ENCODE measurements at places on chromosomes 1 and 21.

DNA sequence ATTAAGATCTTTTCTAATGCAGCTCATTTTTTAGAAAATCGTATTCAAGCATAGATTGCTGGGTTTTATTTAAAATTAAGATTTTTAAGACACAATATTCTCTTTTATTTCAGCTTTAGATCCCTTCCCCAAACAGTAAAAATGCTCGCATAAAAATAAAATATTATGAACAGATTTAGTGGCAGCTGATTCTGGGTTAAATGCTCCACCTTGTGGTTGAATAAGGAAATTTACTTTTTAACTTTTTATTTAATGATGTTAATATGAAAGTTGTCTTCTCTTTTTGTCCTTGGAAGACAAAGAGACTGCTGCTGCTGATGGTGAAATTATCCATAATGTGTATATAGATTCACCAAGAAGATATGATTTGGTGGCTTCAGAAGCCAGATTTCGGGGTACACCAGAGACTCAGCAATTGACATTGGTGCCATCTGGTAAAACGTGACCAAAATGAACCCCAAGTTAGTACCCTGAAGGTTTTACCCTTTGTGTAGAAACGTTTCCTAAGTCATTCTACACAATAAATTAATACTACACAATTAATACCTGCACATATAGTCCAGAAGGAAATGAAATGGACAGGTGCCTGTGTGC lies 128.0 kb downstream of the ADAMTS1 start:
- DNase-seq, result no peak

DNA sequence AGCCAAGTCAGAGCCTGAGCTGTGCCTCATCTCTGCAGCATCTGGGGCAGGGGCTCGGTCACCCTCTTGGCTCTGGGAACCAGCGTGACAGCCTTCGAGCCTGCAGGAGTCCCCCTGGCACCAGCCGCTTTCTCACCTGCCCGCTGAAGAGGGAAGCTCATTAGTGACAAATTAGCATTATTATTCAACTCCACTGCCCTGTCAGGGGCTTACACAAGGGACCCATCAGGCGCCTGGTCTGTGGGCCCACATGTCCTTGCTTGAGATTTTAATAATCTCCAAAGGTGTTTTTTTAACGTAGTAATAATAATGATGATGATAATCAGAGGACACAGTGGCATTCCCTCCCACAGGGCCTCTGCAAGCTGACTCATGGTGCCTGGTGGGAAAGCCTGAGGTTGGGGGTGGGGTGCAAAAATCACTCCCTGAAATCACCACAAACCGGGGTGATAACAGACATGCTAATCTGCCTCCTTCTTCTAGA lies 98.1 kb upstream of the IGSF21 start:
- no peak for DNase-seq

DNA sequence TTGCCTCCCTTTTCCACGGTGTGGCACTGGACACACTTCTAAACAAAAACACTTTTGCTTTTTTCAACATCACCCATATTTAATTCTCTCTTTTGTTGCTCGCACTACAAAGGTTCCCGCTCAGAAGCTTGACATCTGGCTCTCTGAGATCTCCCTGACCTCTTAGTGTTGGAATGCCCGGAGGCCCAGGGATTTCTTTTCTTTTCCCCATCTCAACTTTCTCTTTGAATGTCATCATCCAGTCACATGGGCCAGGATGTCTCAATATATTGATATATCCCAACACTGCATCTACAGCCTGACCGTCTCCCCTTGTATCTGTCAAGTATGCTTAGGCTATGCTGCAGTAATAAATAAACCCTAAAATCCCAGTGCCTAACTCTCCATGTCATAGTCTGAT lies 54.3 kb upstream of the DESI2 start:
- DNase-seq, result no peak

DNA sequence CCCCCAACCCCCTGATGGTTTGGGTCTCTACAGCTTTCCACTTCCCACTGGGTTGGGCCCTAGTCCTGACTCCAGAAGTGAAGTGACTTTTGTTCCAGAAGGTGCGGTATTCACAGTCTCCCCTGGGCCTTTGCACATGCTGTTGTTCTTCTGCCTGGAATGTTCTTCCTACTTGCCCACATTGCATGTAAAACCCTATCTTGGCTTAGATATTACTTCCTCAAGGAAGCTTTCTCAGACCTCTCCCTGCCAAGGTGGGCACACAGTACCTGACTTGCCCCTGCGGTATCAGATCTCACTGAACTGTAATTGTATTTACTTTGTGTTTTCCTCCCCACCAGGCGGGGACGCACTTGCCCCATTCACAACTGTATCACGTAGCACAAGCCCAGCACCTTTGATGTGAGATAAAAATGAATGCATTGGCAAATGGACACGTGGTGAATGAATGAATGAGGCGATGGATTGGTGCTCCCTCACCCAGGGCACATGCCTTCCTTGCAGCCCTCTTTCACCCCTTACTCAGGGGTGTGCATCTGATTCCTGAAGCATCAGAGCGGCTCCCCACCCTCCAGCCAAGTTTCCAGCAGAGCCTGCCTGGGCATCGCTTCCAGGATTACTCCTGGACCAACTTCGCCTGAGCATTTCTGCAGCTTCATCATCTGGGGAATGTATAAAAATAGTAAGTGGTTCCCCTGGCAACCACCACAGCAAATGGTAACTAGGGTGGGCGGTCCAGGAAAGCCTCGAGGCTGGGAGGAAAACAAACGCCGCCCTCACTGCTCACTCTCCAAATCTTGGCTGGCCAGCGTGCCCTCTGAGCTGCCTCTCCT lies 19.8 kb downstream of the NENF start:
- DNase-seq, result no peak

- no peak for DNase-seq
Observed at GRCh38 chr1:196654271-196654670, 2.4 kb downstream of the CFH start.

DNA sequence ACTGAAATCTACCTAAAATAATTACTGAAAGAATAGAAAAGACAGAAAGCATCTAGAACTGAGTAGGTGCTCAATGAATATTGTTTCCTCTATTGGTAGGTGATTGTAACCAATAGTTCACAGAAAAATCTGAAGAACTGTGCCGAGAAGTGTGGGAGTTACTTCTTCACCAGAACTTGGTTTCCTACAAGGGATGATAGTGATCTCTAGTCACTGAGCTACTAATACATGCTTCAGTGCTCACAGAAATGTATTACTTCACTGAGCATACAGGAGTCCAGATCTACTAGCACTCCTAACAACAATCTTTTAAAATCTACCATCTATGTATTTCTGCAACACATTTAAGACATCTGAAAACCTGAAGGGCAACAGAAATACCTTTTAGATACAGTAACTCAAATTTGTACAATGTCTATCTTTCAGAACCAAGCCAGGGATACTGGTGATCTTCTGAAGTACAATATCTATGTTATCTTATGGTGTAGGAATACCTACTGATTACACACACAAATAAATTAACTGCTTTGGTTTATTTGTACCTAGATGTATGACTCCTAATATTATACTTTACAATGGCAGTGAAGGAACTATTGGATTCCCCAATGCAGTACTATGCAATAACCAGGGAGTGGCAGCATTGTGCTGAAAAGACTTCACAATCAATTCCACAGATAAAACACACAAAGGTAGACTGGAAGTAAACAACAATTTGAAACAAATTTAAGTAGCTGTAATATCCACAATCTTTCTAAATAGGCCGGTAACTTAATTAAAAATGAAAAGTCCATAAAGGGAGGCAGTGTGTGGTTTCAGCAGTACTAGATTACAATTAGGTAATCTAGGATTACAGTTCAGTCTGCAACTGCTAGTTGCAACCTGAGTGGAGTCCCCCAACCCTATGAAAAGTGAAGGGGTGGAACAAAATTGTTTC lies 243.0 kb downstream of the SLC45A1 start:
- no peak for DNase-seq

DNA sequence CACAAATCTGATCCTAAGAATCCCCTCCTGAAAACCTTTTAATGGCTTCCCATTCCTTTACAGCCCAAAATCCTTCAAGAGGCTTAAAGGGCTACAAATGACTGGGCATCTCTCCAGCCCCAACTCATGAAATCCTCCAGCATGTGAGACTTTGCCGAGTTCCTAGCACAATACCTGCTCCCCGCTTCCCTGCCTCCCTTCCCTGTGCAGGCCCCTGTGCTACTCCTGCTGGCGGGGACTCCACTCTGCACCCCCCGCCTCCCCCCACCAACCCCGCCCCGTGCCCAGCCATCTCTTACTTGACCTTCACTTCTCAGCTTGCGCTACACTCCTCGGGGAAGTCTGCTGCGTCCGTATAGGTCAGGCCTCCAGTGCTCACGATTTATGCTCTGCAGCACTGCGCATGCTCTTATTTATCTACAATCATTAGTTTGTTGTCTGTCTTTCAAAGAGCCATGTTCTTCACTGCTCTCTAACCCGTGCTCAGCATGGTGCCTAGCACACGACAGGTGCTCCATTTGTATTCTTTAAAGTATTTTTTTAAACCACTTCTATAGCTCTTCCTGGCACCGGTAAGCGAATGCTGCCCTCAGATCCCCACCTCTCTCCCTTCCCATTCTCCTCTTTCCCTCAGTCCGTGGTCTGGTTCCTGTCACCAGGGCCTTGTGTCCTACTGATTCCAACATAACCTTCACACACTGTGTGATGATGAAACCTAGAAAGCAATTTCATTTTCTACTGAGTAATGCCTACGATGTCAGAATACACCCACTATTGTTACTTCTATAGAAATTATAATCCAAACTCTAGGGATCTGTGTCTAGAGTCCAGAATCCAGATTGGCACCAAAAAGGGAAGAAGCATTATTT lies 37.5 kb upstream of the PLA2G2C start:
- peak; percentile 47 for DNase-seq

- no peak for DNase-seq
Observed at GRCh38 chr21:25370311-25370744, 237.0 kb downstream of the MRPL39 start.

- no peak for DNase-seq
Observed at GRCh38 chr1:67570486-67571143, 114.4 kb upstream of the GADD45A start.

DNA sequence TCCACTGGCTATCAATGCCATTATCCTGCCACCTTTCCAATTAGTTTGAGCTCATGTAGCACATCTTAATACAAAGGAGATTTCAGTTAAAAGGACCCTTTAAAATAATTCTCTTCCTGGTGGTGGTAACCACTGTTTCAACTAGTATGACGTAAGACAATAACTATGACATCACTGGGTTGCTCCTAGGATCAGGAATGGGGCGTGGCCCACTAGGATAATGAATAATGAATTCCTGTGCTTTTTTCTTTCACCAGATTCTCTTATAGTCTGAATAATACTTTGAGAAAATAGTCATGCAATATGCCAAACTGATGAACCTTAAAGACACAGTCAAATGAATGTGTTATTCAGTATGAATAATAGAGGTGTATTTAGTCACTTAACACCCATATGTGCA lies 10.6 kb upstream of the KIFAP3 start:
- DNase-seq, result no peak

DNA sequence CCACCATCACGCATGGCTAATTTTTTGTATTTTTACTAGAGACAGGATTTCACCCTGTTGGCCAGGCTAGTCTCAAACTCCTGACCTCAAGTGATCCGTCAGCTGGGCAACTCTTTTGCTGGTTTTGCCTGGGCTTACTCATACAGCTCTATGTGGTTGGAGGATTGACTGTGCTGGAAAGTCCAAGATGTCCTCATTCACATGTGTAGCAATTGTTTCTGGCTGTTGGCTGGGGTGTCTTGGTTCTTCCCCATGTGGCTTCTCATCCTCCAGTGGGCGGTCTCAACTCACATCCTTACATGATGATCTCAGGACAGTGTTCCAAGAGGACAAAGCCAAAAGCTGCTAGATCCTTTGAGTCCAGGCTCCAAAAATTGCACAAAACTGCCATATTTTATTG lies 53.3 kb downstream of the TEX35 start:
- no peak for DNase-seq

- DNase-seq, result no peak
Observed at GRCh38 chr1:31725777-31726535, 22.1 kb upstream of the COL16A1 start.

DNA sequence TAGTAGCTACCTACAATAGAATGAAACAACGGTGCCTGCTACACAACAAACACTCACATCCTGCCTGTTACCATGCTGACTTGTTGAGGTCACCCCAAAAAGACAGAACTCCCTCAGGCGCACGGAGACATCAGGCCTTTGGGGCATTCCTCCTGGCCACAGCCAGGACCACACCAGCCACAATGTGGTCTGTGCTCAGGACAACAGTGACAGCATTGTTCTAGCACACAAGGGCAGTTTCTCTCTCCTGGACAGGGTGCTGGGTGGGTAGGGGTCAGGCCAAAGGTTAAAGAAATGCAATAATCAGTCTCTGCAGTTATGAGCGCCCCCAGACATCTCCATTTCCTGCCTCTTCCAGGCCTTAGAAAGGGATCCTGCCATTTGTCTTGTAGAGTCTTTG lies 39.5 kb downstream of the CTNNBIP1 start:
- DNase-seq, result no peak

- DNase-seq, result no peak
Observed at GRCh38 chr1:7462617-7463016, 308.5 kb upstream of the VAMP3 start.

DNA sequence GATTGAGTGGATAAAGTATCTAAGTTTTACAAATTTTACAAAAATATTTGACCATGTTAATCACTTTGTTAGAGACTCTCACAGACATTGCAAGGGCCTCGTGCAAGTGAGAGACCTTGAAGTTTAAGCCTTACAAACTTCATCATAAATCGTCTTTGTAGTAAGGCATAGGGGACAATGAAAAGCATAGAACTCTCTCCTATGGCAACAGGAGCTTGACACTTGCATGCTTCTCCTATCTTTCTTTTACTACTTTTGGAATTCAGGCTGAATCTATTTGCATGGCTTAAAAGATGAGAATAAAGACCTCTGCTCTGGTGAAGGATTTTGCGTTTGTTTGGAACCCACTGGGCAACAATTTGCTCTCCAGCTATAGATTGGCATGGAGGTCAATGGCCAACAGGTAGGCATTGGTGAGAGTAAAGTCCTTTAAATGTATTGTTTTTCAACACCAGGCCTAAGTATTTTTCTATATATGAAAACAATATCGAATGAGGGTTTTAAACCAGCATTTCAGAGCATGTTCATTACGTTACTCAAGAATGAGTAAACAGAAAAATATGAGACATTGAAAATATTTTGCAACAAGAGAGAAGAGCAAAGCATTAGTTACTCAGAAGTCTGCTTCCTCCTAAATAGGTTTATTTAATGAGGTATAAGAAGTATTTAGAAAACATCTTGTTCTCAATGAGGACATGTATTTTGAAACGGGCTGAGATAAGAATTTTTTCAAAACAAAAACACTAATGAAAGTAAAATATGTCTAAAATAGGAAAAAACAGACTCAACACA lies 192.2 kb downstream of the TGFB2 start:
- DNase-seq, result no peak

Measured in nephron progenitor cell (in vitro differentiated cells).